GM03348 (cell line): ENCODE measurements at places on chromosomes 3 and 15.

DNA sequence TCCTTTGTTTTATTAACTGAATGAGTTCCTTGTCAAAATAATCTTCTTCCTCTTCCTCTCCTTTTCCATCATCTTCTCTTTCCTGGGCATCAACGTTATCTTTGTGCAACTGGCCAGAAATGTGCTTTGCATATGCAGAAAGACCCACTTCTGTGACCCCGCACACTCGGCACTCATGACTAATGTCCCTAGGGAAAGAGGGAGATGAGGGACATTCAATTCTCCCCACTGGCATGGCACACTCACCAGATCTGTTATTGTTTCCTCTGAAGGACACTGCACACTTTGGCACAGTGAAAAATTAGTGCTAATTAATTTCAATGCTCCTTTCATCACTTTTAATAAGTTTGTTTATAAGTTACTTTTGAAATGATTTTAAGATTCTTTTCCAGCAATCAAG, 34.0 kb downstream of the ZNF106 start:
- peak; percentile 29 for DNase-seq

GRCh38 chr3:70264122-70264780, 48.2 kb downstream of the MDFIC2 start:
- no peak for DNase-seq

DNA sequence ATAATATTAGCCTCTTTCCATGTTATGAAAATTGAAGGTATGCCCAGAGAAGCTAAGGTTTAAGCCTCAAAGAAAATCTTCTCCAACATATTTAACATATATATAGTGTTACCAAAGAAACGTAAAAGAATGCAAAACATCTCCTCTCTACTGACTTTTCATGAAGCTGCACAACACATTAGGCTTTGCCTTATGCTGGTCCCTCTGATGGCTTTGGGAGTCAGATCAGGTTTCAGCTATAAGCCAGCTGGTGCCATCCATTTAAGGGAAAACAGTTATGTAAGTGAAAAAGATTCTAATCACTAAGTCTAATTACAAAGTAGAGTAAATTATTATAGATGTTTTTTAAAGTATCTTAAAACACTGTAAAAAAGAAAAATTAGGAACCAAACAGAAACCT, 410.5 kb downstream of the LSAMP start:
- DNase-seq = no peak

- no peak for DNase-seq
Observed at GRCh38 chr3:99978221-99978620, 136.1 kb downstream of the FILIP1L start.
